ENCODE measurements at places on chromosomes 12 and 14.

DNA sequence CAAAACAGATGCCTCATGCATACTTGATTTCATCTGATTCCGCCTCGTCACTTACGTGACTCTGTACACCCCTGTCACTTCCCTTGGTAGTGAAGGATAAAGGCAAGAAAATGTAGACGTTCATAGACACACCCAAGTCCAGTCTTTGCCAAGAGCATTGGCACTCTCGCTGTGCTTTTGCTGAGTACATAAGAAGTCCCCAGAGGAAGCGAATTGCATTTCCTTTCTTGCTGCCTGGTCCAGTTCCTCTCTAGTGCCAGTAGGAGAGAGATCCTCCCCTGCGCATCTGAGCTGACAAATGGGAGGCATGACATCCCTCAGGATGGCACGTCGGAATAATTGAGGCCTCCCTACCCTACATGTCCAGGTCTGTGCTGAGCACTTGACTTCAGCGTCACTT is 21.3 kb upstream of the RIN3 start:
- DNase-seq, result no peak

DNA sequence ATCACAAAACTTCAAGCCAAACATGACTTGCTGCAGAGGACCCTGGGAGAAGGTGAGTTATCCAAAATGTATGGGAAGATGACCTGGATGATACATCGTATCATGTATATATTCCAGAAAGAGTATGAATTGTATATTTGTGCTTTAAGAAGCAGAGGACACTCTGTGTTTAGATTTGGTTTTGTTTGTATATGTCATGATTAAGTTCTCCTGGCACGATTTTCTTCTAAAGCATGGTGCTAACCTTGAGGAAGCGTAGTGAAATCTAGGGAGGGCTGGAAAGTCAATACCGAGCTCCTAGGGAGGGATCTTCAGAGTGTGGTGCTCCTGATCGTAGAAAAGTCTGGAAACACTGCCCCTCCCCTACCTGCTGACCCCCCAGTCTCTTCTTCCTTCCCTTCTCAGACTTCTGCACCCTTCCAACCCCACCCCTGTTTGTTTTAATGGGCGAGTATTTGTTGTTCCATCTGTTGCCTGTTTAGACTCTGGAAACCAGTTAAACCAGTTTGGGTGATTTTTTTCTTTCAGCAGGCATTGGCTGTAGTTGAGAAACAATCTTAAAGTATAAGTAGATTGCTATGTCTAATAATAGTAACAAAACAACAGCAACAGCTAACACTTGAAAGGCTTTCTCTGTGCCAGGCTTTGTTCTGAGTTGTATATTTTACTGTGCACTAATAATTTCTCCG is 141.6 kb downstream of the KICS2 start:
- DNase-seq, result no peak

DNA sequence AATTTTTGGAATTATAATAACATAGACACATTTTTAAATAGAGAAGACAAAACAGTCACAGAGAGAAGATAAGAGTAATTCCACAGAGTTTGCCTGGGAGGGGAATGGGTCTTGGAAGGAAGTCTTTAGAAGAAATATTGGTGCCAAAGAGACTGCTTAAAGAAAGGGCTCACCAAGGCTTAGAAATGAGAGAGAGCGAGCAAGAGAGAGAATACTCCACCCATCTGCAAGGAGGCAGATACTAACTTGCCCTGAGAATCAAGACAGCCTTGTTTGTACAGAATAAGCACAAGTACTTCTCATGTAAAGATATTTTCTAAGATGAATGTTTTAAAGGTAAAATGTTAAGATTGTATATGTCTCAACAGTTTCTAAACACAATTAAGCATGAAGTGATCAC is 165.5 kb downstream of the SLC38A4 start:
- DNase-seq, result no peak

DNA sequence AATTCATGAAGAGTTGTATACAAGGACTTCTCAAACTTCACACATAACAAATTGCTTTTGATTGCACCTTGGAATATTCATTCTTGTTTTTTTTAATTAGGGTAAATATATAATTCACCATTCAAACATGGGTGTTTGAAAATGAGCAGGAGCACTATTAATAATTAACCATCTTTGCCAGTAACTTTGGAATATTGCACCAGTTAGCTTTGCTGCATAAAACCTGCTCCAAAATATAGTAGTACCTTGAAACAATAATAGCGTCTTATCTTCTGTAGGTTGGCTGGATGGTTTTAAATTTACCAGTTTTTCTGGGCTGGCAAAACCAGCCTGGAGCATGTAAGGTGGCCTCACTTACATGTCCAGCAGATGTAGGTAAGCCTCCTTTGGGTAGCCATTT is 1112.4 kb downstream of the TRHDE start:
- DNase-seq, result no peak

DNA sequence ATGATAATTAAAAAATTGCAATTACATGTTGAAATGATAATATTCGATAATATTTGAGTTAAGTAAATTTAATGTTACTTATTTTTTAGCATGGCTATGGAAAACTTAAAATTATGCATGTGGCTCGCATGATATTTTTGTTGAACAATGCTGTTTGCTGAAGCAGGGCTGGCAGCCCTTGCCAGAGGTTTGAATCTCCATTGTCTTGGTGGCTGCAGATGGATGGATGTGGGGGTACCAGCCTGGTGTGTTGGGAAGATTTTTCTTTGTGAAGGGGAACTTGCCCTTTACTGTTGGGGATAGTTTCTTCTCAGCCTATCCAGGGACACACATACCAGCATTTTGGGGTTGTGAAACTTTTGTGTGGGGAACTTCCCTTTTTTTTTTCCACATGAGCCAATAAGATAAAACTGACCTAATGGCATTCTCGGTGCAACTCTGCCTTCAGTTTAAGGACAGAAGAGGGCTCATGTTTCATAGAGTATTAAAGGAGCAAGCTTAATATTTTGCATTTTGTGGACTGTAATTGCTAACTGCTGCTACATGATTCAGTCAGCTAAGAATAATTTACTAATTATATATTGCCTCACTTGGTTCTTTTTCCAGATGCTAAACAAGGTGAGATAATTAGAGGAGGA is 8.8 kb downstream of the RASSF3 start:
- DNase-seq, result no peak

- DNase-seq, result no peak
Observed at GRCh38 chr14:59347511-59347900, 117.7 kb downstream of the GPR135 start.

DNA sequence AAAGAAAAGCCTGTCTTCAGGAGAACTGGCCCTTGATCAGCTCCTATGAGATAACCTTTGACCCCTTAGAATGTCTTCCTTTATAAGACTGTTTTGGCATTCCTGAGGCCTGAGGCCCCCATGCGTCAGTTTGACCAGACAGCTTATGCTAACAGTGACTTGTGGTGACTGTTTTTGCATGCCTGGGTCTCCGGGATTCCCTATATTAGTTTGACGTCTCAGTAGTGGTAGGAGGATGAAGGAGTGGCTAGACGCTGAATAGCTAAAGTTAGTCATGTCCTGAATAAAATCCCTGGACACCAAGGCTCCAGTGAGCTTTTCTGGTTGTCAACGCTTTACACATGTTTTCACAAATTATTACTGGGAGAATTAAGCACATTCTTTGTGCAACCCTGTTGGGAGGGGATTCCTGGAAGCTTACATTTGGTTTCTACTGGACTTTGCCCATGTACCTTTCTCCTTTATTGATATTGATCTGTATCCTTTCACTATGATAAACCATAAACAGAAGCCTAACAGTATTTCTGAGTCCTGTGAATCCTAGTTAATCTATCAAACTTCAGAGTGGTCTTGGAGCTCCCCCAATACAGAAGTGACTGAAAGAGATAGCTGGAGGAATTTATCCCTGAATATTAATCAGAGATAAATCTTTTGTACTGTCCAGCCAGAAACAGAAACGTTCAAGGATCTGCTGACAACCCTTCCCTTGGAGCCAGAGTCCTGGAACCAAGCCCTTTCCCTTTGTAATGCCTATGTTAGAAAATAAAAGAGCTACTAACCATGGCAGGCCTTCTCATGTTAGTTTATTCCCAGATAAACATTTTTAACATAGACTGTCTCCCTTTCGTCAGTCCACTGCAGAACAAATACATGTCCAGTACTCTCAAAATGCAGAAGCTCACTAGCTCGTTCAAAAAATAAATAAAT is 479.2 kb downstream of the RPS29 start:
- DNase-seq, result no peak

DNA sequence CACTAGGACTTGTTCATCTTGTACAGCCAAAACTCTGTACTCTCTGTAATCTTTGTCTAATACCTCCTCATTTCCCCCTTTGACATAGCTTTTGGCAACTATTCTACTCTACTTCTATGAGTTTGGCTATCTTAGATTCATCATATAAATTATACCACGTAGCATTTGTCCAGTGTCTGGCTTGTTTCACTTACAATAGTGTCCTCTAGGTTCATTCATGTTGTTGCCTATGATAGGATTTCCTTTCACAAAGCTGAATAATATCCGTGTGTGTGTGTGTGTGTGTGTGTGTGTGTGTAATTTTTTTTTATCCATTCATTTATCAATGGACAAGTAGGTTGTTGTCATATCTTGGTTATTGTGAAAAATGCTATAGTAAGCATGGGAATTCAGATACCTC is 209.5 kb downstream of the KCNC2 start:
- DNase-seq, result no peak

DNA sequence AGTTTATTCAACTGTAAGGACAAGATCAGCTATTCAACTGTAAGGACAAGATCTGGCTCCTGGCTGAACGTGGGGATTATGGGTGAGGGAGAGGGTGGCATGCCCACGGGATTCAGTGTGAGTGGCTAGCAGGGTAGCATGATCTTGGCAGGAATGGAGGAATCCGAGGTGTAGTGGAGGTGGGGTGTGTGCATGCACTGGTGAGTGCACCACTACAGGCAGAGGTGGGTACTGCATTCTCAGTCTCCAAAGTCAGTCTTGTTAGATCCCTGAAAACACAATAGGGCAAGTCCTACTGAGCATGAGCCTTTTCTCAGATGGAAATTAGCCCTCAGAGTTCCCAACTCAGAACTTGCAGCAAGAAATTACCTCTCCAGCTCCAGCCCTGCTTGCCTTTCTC is 32.2 kb upstream of the DCD start:
- DNase-seq, result no peak

DNA sequence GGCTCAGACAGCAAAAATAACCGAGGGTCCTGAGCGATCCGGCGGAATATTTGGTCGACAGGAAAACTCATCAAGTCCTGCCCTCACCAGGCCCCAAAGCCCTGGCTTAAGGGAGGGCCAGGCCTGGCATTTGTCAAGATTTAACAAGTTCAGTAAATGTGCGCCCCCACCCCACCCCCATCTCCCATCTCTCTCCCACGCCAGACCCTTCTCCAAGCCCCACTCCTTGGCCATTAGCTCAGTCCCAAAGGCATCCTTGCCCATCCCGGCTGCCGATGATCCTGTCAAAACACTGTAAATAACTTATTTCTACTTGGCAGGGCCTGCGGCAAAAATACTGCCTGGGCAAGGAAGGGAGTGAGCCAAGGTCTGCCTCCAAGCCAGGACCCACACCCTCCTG is 52.8 kb downstream of the ITPK1 start:
- DNase-seq, result no peak

DNA sequence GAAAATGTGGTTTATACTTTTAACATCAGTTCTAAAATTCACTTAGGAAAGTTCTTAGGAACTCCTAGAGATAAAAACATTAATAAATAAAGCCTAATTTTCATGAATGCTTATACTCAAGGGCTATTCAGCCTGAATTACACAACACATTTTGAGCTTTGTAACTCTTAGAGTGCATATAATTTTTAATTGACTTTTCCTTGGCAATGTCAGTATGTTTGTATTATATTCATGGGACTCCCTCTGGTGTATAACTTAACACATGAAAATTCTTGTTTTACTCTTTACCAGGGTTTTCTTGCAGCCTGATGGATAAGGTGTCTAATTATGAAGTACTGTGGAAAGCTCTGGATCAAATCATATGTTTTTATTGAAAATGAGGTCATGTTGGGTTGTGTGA is 150.6 kb upstream of the HMGA2 start:
- no peak for DNase-seq

GRCh38 chr12:113440947-113441782 is 19.0 kb downstream of the SDSL start:
- no peak for DNase-seq

GRCh38 chr12:27190761-27191160 is 53.3 kb upstream of the STK38L start:
- no peak for DNase-seq

GRCh38 chr14:100822013-100822412 is 3.9 kb upstream of the MEG3 start:
- no peak for DNase-seq

DNA sequence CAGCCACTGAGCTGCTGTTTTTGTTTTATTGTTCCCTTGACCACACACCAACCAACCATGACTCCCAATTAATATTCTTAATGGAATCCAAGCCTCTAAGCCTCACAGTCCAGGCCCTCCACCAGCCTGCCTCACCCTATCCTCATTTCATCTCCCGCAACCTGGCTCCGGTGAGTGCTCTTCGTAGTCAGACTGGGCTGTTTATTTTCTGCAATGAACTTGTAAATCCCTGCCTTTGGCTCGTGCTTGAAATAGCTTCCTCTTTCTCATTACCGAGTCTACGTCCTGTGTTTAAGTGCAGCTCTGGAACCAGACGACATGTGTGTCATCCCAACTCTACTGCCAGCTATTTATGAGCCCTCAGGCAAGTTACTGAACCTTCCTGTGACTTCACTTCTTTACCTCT is 12.4 kb upstream of the ETFBKMT start:
- no peak for DNase-seq

GRCh38 chr14:26855077-26855753 is 257.4 kb upstream of the NOVA1 start:
- DNase-seq, result no peak

DNA sequence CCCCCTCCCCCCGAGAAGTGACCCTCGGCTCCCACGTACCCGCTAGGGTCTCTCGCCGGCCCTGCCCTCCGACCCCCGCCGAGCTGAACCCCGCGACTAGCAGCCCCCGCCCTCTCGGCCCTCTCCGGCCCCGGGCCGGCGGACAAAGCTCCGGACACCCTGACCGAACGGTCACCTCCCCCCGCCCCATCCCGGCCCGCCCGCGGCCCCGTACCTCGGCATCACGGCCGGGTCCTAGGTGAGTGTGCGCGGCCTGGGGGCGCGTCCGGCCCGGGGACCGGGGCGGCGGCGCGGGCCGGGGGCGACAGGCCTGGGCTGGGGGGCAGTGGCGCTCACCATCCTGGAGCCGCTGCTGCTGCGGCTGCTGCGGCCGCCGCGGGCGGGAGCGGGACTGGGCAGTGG is at the start of gene FIGNL2:
Gene FIGNL2 (minus strand): TSS at position 393 of the 402 bp plus-strand sequence. CDS start 26,305 bp downstream, outside the sequence.
- DNase-seq, result no peak

GRCh38 chr14:95255487-95255886 is 64.2 kb downstream of the CLMN start:
- peak; percentile 32 for DNase-seq

- no peak for DNase-seq
Observed at GRCh38 chr14:77375973-77376770, 722 bp downstream of the TMED8 start.

GRCh38 chr12:46944771-46945170 is 119.0 kb upstream of the SLC38A4 start:
- no peak for DNase-seq

GRCh38 chr12:123109319-123109772 is 41.5 kb downstream of the PITPNM2 start:
- no peak for DNase-seq

- DNase-seq, result no peak
Observed at GRCh38 chr12:92472201-92472600, 230.6 kb upstream of the PLEKHG7 start.

- DNase-seq, result no peak
Observed at GRCh38 chr14:79701371-79701770, 509.9 kb downstream of the DIO2 start.

- DNase-seq, result no peak
Observed at GRCh38 chr14:43172899-43173548, 1334.1 kb downstream of the FSCB start.

Data from pulmonary artery endothelial cell (primary cell).